ENCODE measurements at places on chromosomes 5 and 9.

- DNase-seq: no peak
Observed at GRCh38 chr5:107997338-107997980, 326.7 kb upstream of the EFNA5 start.

GRCh38 chr5:159478950-159479349 lies 148.7 kb upstream of the IL12B start:
- DNase-seq: no peak

DNA sequence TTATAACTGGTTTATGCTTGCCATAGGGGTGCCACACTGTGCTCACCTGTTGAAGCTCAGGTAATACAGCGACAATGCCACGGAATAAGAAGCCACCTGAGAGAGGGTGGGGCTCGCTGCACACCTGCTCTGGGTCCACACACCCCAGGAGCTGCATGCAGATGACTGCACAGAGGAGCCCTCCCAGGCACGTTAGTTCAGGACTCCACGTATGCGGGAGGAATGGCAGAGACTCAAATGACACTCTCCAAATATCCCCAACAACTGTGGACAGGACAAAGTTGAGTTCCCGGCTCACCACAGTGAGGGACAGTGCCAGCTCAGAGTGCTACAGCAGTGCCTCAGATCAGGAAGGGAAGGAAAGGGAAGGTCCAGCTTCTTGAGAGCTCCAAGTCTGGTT lies 5.8 kb upstream of the FCN1 start:
- DNase-seq: no peak

GRCh38 chr9:94668928-94669729 lies 29.8 kb upstream of the FBP1 start:
- DNase-seq: no peak

DNA sequence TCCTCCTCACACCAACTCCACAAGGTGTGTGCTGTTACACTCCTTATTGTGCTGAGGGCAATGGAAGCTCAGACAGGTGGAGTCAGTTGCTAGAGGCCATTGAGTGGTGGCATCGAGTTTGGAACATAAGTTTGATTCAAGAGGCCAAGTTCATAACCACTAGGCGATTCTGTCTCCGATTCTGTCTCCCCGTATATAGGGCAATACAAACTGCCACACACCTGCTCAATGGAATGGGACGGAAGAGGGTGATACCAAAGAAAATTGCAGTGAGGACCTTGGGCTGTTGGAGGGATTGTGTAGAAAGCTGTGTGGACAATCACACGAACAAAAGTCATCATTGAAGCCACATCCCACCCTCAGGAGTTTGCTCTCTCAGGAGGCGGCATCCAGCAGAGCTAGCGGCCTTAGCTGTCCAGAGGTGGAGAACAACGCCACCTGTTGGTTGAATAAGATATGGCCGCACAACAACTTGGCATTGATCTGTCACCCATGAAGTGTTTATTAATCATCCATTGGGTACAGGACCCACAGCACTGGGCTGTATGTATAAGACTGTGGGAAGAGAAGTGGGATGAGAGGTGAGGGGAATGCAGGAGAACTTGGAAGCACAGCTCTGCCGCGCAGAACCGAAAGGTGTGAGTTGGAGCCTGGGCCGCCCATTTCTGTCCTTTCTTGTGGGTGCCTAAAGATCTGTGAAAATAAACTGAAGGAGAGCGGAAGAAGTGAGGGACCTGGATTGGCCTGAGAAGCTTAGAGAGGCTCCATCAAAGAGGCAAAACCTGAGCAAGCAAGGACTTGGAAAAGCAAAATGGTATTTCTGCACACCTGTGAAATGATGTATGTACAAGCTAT lies 16.1 kb upstream of the NEUROG1 start:
- peak; percentile 71 for DNase-seq

- no peak for DNase-seq
Observed at GRCh38 chr5:170046241-170046640, 59.5 kb upstream of the FOXI1 start.

DNA sequence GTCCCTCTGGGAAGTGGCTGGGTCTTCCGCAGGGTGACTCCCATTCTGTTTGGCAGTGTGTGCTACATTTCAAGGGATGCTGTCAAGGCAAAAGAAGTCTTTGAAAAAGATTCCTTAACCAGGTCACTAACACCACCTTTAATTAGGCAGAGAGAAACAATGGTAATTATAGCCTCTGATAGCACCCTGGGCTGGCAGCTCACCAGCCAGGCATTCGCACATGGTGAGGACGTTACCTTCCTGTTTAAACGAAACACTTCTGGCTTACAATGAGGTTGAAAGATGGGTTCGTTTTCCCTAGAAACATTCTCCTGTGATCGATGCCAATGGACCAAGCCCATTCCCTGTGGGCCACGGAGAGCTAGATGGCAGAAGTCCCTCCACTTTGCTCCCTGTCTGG lies 230.1 kb upstream of the PANK3 start:
- no peak for DNase-seq

DNA sequence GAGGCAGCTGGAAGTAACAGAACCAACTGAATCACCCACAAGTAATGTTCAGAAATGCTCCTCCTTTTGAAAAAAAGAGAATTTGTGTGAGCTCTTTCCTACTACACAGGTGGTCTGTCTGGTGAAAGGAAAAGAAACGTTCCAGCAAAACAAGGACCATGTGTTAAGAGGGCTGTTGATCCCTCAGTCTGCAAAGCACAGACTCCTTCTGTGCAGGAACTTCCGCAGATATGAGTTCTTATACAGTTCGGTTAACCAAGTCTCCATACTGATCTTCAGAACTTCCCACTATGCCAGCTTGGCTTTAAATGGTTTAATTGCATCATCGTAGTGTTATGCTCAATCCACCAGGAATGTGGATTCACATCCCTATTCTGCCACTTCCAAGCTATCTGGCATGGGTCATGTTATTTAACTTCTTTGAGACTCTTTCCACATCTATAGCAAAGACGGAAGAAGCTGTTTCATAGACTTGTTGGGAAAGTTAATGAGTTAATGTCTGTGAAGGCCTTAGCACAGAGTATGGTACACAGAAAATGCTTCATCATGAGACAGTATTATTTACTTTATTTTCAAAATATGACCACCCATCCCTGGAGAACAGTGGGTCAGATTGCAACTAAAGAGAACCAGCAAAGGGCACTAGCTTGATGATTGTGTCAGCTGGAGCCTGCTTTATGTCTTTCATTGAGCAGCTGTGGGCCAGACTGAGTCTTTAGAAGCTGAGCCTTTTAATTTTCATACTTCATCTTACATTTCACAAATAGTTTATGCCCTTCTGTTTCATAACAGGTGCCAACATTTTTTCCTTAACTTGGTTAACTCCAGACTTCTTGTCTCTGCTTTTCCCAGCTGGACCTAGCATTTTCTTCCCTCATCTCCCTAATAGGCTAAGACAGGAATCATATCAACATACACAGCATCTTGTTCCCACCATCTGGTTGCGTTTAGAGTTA lies 89.9 kb downstream of the MAMDC2 start:
- no peak for DNase-seq

- DNase-seq: no peak
Observed at GRCh38 chr5:133454442-133454841, 157.9 kb downstream of the FSTL4 start.

- DNase-seq: no peak
Observed at GRCh38 chr5:60640901-60641300, 59.1 kb downstream of the DEPDC1B start.

GRCh38 chr5:157554179-157555036 lies 21.2 kb downstream of the ADAM19 start:
- no peak for DNase-seq
